T-cell (primary cell): ENCODE measurements at places on chromosomes 5 and 9.
A peak's percentile ranks its signal among the peaks of the same experiment; 100 is the strongest.

DNA sequence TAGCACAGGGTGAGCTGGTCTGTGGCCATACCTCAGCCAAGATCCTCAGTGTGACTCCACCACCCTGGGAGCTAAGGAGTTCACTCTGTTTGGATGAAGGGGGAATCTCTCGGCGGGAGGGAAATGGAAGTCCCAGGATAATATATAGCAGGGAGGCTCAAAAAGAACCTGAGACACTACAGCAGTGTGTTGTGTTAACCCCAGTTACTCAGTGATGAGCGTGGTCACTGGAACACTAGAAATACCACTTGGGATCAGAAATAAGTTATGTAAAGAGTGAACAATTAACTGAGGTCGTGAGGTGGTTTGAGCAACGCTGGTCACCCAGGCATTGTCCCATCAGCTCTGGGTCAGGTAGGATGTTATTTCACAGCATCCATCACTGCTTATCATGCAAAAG, 59.3 kb upstream of the ADAMTS16 start:
- DNase-seq, result no peak

- DNase-seq, result no peak
These were observed 4.7 kb downstream of the VAV2 start for GRCh38 chr9:133987446-133987788.

GRCh38 chr5:43973908-43974307, 370.9 kb downstream of the NNT start:
- DNase-seq, result no peak

DNA sequence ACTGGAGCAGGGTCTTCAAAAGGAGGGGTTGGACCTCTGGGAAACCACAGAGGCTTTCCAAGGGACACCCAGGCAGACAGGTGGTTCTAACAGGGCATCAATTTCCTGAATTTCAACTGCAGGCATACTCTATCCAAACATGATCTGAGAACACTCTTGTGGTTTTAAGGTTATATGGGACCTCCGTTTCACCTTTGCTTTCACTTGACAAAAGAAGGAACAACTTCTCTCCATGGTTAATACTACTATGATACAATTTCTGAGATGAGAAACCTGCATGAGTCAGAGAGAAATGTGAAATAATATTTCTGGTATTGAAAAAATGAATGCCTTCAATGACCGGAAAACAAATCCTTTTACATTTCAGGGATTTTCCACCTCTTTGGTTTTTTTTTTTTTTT, 28.0 kb upstream of the ERAP1 start:
- DNase-seq, result no peak

- peak; percentile 4 for DNase-seq
These were observed 44.5 kb downstream of the AGXT2 start for GRCh38 chr5:35003018-35003957.

DNA sequence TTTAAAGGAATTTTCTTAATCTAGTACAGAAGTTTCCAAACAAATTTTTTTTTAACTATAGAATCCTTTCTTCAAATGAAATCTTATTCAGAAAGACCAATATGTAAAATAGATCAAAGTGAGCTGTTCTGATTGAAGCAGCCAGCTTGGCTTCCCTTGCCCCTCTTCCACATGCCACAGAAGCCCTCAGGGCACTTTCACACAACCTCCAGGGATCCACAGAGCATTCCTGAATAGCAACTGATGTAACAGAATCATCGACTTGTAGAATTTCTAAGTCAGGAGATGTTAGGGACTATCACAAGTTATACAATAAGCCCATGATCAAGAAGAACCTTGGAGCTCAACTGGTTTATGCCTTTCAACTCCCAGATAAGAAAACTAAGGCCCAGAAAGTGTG, 427.8 kb upstream of the C9orf72 start:
- no peak for DNase-seq
